ENCODE measurements at places on chromosomes 13 and 19.

- peak; percentile 83 for DNase-seq
Observed at GRCh38 chr13:95404141-95404882, 103.1 kb upstream of the ABCC4 start.

DNA sequence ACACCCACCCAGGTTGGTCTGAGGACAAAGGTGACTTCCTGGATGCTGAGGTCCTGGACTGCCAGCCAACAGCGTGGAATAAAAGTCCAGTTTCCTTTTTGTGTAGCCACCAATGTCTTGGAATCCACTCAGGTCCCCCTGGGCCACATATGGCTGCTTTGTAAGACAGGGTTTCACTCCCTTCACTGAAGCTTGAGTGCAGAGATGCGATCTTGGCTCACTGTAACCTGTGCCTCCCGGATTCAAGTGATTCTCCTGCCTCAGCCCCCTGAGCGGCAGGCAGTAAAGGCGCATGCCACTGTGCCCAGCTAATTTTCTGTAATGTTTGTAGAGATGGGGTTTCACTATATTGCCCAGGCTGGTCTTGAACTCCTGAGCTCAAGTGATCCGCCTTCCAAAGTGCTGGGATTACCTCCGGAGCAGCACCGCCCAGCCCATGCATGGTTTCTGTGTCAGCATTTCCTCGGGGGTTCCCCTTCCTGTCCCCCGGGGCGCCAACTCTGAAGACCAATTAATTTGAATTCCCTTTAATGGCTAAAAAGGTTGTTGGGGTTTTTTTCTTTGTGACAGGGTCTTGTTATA, 17.5 kb downstream of the KANK2 start:
- no peak for DNase-seq

DNA sequence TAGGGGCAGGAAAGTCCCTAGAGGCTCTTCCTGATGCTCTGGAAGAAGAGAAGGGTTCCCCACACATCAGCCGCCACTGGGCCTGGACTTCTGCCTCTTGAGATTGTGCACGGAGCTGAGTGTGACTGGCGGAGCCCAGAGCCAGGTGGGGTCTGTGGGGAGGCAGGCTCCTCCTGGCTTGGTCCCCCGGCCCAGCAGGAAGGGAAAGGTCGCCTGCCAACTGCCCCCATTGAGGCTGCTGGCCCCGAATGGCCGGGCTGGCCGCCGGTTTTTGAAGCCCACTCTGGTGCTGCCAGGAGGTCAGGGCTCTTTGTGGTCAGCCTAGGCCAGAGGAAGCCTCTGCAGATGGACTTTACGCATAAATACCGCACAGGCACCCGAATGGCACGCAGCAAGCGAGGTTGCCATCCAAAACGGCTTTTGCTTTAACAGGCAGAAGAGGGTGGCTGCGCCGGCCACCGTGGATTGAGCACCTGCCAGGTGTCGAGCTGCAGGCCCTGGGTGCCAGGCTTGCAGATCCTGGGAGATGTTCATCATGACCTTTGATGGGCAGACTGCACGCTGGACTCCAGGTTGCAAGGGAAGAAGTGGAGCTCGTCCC, 5.0 kb downstream of the DAZAP1 start:
- DNase-seq: no peak

- DNase-seq: no peak
Observed at GRCh38 chr19:2255982-2256685, at the start of gene JSRP1. Gene JSRP1, minus strand, starts transcription at chr19:2256417. Its CDS starts 1,103 bp downstream, at chr19:2255314.

DNA sequence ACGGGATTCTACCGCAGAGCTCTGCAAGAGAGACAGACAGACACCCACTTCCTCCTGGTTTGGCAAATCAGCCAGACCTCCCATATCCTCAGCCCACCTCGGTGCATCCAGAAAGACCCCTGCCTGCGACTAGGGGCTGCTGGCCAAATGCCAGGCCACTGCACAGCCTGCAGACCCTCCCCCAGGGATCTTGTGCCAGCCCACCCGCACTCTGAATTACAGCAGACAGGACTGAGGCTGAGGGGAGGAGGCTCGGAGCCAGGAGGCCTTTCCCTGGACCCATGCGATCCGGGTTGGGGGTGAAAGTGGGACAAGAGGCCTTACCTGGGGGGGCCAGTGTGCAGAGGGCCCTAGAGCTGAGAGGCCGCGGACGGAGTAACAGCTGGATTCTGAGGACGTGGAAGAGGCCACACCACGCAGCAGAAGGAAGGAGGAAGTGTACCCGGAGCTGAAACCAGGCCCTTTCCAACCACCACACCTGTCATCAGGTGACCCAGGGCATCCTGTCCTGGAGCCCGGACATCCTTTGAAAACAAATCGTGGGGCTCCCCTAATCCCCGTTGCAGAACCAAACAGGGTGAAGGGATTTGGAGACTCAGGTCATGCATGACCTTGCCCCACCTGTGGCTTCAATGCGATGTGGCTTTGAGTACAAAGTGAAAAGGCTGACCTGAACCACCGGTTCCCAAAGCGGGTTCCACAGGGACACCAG, 993 bp downstream of the FUT6 start:
- no peak for DNase-seq

DNA sequence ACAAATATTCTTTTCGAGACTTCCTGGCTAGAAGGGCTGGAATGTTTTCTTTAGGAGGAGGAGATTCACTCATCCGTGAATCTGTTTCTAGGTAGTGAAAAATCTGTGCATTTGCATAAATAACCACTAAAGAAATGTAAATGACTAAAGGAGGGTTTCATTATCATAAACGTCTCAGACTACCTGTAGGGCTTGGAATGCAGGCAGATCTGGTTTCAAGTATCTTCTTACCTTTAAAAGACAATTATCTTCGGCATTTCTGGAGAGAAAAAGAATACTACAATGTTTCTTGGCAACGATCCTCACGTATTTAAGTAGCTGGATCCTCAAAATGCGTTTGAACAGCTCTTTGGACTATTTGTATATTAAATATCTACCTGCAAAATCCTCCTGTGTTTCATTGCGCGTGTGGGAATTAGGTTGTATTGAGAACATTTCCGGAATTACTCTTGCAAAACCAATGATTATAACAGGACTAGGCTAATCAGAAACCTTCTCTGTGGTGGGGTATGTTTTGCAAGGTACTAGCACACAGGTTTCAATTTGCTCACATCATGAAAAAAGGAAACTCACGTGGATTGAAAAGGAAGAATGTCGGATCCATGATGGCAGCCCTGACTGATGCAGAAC, 291.1 kb upstream of the ARGLU1 start:
- DNase-seq: peak; percentile 35

- DNase-seq: no peak
Observed at GRCh38 chr19:3663838-3664237, 36.4 kb downstream of the PIP5K1C start.

GRCh38 chr13:38090913-38091312, 221.3 kb upstream of the TRPC4 start:
- no peak for DNase-seq

- DNase-seq: no peak
Observed at GRCh38 chr13:113360446-113360845, 3.5 kb downstream of the GRTP1 start.

- DNase-seq: no peak
Observed at GRCh38 chr19:16398530-16399249, 73.1 kb downstream of the EPS15L1 start.

DNA sequence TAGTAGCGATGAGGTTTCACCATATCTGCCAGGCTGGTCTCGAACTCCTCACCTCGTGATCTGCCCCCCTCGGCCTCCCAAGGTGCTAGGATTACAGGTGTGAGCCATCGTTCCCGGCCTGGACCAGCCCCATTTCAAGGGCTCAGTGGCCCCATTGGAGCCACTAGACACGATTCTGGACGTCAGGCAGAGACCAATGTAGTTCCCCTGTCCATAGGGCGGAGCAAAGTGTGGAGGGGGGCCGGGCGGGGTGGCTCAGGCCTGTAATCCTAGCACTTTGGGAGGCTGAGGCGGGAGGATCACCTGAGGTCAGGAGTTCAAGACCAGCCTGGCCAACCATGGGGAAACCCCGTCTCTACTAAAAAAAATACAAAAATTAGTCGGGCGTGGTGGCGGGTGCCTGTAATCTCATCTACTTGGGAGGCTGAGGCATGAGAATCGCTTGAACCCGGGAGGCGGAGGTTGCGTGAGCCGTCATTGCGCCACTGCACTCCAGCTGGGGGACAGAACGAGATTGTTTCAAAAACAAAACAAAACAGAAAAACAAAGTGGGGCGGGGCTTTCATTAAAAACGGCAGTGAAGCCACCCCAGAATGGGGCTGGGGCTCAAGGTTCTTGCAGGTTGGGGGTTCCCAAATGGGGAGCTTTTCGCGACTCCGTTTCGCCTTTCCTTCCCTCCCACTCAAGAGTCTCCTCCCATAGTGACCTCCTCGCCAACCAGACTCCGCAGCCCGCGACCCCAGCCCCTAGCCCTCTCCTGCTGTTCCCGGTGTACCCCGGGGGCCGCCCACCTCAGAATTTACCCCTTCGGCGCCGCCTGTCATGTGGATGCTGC, 758 bp upstream of the TECR start:
- no peak for DNase-seq

GRCh38 chr19:19513682-19514081, 1.7 kb downstream of the TSSK6 start:
- no peak for DNase-seq

GRCh38 chr19:41305927-41306793, 3.8 kb upstream of the CCDC97 start:
- no peak for DNase-seq

- DNase-seq: no peak
Observed at GRCh38 chr19:11414544-11414943, 4.6 kb downstream of the RGL3 start.

DNA sequence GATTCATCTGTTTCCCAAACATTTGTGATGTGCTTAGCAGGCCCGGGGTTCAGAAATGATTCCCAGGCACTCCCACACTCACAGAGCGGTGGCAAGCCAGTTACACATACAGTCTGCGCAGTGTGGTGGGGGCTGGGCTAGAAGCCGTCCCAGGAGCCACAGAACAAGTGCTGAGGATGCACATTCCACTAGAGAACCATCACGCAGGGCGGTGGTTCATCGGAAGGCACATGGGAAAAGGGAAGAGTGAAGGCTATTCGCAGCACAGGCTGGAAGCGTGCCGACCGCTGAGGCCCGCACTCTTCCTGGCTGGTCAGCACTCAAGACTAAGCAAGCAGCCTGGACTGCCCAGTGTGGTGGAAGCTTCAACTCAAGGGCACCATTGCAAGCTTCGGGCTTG, 126.3 kb upstream of the SLC7A1 start:
- DNase-seq: no peak

DNA sequence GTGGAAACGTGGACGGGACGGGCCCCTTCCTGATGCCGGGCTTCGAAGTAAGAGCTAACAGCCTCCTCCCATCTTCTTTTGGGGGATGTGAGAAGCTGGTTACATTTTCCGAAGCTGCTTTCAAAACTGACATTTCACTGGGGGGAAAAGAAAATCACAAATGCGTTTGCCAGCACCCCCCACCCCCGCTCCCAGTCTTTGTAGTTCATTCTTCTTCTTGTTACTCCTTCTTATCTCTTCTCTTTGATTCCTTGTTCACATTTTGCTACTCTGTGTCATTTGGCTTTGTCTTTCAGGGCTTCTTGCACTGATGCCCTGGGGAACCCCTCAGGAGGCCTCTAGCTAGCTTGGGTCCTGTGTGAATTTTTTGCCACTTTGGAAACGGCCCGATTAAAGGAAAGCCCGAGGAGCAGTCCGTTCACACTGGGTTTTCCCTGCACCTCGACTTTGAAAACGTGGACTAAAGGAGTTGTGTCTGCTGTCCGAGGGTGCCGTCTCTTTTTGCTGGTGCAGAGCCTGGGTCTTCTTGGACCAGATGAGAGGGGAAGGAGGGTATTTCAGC, 1.3 kb downstream of the CARM1 start:
- DNase-seq: no peak

DNA sequence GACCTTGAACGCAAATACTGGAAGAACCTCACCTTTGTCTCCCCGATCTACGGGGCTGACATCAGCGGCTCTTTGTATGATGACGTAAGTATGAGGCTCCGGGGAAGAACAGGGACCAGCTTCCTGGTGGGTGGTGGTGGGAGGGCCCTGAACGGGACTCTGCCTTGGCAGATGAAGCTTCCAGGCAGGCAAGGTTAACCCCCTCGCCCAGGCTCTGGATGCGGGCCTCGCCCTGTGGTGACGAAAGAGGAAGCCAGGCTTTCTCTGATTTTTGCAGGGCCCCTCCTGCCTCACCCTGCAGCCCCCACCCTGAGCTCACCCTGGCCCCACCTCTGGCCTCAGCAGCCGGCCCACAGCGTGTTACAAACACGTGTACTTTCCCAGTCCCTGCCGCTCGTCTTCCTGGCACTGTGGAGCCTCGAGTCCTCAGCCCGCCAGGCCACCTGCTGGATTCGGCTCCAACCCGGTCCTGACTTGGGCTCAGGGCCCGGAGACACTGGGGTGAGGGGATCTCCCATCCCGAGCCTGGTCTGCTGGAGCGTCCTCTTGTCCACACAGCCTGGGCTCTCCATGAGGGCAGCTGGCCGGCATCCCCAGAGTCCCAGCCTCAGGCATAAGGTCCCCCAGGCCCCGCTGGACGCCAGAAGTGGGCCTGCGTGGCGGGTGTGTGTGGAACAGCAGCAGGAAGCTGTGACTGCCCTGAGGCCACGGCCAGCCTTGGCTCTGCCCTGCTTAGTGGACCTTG, 72.4 kb downstream of the KDM4B start:
- no peak for DNase-seq

DNA sequence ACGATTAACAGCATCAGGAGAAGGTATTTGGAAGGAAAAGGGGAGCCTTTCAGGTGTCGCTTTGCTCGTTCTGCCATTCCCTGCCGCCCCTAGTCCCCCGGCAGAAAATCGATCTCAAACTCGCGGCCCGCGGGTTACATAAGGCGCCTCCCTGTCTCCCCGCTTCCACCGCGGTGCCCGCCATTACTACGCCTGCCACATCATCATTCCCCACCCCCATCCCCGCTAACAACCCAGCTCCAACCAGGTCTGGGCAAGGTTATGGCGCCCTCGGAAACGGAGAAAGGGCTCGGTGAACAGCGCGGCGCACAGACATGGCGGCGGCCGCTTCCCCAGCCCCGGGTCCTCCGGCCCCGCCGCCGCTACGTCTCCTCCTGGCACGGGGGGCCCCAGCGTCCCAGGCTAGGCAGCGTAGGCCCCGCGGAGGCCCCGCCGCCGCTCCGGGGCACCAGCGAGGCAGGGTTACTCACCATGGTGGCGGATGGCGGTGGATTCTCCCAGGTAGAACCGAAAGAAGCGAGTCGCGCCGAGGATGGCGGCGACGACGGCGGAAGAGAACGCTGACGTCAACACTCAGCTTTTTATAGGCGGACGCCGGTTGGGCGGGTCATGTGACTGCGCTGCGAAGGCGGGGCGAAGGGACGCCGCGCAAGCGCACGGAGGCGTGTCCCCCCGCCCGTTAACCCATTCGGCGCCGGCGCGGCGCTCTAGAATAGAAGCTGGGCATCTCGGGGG, at the start of gene EEF2:
EEF2 (minus strand) TSS at position 556 of the 735 bp plus-strand sequence; CDS start at position 473, 83 bp downstream.
- DNase-seq: peak; percentile 89
